ENCODE measurements at places on chromosomes 2 and 18.

- DNase-seq, result no peak
Observed at GRCh38 chr2:124187948-124188347, 162.9 kb downstream of the CNTNAP5 start.

DNA sequence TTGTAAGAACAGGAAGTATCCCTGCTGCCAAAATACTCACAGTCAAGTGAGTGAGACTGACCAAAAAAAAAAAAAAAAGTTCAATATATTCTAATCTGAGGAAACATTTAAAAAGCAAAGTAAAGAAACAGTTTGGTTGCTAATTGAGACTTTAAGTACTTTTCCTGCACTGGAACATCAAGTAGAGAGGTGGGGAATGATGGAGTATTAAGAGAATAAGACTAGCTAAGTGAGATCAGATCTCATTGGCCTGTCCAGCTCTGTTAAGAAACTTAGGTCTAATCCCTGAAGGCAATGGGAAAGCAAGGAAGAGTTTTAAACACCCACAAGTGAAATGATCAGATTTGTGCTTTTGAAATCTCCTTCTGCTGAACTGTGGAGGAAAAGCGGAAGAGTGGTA is 27.8 kb upstream of the MAP4K3 start:
- DNase-seq, result no peak

DNA sequence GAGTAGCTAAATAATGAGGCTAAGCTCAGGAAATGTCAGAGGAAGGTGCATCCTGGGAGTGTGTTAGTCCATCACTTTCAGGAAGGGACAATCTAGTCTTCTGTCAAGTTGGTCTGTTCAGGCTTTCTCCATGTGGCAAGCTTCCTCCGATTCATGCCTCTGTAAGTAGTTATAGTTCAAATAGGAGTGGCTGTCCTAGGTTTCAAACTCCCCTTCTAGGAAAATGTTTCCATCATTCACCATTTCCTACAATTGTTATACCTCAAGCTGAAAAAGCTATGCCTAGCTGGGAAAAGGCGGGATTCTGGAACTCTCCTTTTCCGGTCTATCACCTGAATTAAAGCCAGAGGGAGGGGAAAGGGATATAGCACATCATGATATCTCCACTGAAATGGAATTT is 287.7 kb upstream of the ZSWIM2 start:
- DNase-seq, result no peak

DNA sequence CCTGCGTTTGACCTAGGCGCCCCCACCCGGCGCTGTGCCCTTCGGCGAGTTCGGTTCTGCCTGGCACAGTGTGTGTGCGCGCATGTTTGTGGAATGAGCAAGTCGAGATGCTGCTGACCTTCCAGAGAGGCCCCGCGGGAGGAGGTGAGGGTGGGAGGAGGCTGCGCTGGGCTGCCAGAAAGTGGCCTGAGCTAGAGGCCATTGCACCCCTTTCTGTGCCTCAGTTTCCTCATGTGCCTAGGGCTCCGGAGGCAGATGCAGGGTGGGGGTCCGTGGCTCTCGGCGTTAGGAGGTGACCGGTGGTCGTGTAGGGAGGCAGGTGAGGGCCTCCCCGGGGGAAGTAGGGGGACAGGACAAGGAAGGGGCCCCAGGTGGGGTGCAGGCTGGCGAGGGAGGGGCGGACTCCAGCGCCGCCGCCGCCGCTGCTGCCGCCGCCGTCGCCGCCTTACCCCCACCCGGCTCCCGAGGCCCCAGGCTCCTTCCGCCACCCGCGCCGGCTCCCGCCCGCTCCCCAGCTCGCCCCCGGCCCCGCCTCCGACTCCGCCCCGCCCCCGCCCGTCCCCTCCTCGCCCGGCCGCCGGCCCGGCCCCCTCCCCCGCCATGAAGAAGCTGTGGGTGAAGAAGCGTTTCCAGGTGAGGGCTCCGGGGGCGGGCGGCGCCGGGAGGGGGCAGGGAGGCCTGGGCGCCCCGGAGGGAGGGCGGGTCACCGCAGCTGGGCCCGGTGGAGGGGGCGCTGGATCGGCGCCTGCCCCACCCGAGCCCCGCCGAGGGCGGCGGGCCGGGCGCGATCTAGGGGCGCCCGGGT is 7.0 kb downstream of the SPEG start:
- DNase-seq, result peak; percentile 64

GRCh38 chr2:25673300-25674076 is at the start of gene DTNB:
Gene DTNB (minus strand): TSS chr2:25673577. CDS start chr2:25652660, 20,917 bp downstream.
- DNase-seq, result peak; percentile 82

All from CD4-positive, alpha-beta T cell treated with Interleukin-17A for 1 hour (primary cell).